Upper lobe of right lung (tissue), 1 donor: ENCODE measurements at places on chromosomes 4 and X.

DNA sequence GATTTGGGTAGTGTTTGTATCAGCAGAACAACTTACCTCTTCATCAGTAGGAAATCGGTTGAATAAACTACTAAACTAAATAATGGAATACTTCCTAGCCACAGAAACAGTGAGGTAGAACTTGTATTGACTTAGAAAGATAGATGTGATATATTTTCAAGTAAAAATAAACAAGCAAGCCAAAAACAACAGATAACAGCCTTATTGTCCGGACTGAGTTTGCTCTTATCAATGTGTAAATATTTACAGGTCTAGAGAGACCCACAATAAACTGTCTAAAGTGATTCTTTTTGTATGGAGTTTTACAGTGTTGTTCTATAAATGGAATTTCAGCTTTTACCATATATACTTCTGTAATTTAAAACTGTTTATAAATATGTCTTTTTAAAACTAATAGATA lies 721.8 kb downstream of the ADGRL3 start:
- no peak for DNase-seq

GRCh38 chr4:181150191-181150590 lies 1093.0 kb upstream of the TENM3 start:
- DNase-seq, result no peak

GRCh38 chr4:118964891-118965411 lies 76.3 kb downstream of the SYNPO2 start:
- DNase-seq, result no peak

- DNase-seq, result no peak
Observed at GRCh38 chr4:80201252-80202151, 4.2 kb downstream of the PRDM8 start.

DNA sequence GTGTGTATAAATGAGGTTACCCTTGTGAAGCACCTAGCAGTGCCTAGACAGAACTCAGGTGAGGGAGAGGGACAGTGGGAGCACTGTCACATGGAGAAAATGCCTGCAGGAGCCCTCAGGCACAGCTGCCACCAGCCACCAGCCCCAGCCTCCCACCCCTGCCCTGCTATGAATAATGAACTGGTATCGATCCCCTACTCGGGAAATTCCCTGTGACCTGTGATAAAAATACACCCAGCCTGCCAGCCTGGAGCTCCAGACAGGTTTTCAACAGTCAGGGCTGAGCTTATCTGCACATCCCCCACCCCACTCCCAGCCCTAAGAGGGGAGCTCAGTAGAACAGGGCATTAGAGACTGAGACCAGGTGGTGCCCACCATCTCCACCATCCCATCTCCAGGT lies 159.6 kb upstream of the PJA1 start:
- no peak for DNase-seq
